ENCODE measurements at places on chromosomes 5 and 9.
A peak's percentile ranks its signal among the peaks of the same experiment; 100 is the strongest.

- DNase-seq, result peak; percentile 28
Observed at GRCh38 chr9:110583237-110583636, 3.7 kb upstream of the SVEP1 start.

DNA sequence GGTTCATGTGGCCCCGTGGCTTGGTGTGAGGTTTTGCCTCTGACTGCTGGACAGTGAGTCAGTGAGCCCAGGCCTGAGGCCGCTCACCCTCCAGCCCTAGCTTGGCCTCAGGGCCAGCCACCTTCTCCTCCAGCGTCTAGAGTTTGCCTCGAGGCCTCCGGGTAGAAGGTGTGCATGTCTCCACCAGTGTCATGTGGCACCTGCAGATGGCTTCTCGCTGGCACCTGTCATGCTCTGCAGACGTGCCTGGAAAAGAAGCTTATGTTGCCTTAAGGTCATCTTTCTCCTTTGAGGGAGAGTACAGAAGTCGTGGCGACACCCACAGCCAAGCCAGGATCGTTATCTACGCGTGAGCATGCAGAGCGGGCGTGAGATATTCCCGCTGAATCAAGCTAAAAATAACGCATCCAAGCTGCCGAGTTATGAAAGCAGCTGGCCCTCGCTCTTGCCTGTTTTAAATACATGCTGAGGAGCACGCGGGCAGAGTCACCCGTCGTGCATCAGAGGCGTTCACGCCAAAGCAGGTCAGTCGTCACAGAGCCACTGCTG lies 79.7 kb upstream of the FCN2 start:
- DNase-seq, result no peak

DNA sequence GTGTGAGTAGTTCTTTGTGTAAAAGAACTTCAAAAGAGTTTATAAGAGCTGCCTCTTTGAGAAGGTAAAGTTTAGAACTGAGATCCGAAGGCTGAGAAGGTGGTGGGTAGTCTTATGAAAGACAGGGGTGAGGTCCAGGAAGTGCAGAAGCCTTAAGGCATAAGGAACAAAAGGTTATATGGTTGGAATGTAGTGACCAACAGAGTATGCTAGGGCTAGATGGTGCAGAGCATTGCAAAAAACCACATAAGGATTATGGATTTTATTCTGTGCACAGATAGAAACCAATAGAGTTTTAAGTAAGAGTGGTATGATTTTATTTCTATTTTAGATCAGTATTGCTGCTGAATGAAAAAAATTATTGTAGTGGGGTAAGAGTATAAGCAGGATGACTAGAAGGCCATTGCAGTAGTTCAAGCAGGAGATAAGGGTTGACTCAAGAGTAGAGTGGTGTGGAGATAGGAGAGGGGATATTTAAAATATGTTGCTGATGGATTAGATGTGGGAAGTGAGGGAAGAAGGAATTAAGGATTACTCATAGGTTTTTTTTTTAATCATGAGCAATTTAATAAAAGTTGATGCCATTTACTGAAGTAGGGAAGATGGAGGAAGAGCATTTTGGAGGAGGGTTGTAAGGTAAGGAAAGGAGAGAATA lies 3.7 kb downstream of the RECK start:
- no peak for DNase-seq

DNA sequence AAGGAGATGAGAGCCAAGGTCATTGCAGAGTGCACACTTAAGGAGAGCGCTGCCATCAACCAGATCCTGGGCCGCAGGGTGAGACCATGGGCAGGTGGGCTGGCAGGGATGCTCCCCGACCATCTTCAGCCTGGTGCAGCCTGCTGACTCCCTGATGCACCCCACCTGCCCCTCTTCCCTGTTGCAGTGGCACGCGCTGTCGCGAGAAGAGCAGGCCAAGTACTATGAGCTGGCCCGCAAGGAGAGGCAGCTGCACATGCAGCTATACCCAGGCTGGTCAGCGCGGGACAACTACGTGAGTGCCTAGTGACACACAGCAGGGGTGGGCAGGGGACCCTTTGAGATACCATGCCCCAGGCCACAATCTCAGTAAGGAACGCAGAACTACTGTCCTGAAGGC lies 28.3 kb downstream of the TCF7 start:
- no peak for DNase-seq

All from GM03348 (cell line).